Suprapubic skin (tissue), 4 donors: ENCODE measurements at places on chromosomes 3 and 15. TPM values are rescaled to one million over a fixed set of nuclear protein-coding genes. Genes with fewer than 3 reads are reported as not detected.

The CCDC14 gene
- total RNA-seq: 20.7 TPM

DNA sequence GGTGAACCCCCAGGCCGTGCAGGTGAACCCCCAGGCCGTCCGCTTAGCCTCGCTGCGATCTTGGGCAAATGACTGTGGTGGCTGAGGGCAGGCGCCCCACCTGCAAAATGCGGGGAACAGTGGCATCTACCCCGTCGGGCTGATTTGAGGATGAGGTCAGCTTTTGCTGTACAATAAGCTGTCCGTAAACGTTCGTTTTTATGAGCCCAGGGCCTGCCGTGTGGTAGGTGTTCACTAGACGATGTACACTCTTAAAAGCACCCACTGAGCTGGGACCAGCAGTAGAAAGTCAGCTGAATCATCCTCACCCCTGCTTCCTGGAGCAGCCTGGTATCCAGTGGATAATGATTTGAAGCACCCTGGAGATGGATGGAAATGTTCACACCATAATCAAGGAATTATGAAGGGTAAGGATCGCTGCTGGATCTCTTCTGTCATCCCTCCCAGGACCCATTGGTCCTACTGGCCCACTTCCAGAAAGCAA is 943 bp upstream of the PCSK6 start:
- H3K27ac ChIP-seq: no peak overlapping the region
- DNase-seq: no peak
- no peak overlapping the region for H3K4me3 ChIP-seq

DNA sequence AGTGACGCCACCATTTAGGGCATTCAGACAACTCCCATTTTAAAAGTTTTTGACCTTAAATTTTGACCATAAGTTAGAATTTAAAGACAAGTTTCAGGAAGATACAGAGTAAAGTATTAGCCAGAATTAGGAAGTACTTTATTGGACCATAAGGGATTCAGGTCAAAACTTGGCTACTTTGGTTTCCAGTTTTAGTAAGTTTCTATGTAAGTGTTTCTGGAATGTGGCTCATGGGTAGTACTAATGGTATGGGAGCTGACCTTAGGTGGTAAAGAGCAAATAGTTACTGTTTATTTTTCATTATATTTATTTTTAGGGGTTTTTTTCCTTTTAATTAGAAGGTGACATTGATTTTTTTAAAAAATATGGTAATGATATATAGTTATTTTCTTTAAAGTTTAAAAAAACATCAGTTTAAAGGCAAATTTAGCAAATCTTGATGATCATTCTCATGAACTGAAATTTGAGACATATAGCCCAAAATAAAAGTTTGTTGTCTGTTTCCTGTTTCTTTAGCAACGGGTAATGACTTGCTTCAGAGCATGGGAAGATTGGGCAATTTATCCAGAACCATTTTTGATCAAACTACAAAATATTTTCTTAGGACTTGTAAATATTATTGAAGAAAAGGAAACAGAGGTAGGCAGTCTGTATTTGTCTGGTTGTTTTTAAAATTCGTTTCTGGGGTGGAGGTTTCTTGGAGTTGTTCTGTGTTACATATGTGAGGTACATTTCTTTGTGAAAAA is 34.3 kb downstream of the U2SURP start:
- no peak overlapping the region for H3K27ac ChIP-seq
- H3K4me3 ChIP-seq: no peak overlapping the region
- no peaks in the 10 kb centered on the region for H3K27me3 ChIP-seq
- no peak for DNase-seq
- H3K36me3 ChIP-seq: peaks cover 69% of the 10 kb centered on the region

DNA sequence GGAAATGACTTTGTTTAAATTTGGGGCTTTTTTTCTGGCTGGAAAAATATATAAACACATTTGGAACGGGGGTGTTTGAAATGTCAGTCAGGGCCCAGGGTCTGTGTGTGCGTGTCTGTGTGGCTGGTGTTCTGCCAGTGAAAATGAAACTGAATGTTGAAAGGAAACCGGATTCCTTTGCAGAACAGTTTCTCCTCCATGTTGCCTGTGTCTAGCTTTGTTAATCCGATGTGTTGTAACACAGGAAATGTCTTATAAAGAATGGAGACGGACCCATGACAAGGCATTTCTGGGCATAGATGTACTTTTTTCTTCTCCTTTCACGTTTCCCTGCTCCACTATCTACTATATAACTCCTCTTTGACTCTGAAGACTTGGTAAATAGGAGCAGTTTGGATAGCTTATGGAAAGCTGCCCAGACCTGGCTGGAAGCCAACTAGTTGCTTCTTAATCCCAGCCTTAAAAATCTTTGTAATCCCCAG is 2.8 kb downstream of the SQOR start:
- H3K4me3 ChIP-seq: peak overlapping the region; percentile 15
- no peaks in the 10 kb centered on the region for H3K27me3 ChIP-seq
- peak overlapping the region; percentile 82 for H3K27ac ChIP-seq
- peaks cover 69% of the 10 kb centered on the region for H3K4me1 ChIP-seq
- no peak for DNase-seq
- H3K36me3 ChIP-seq: no peaks in the 10 kb centered on the region

DNA sequence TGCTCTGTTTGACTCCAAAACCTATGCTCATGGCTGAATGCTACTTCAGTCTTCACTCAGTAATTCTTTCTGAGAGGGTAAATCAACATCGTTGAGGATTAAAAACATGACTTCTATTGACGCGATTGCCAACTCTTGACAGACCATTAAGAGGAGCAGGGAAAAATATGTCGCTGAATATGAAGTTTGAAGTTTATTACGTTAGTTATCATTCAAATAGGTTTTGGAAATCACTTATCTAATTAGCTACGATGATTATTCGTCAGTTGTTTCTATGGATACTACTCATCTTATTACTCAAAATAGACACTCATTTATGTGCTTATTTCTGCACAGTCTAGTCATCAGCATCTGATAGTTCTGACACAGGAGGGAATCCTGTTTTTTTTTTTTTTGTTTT is 279.2 kb upstream of the TBL1XR1 start:
- peaks cover 19% of the 10 kb centered on the region for H3K4me1 ChIP-seq
- H3K4me3 ChIP-seq: no peak overlapping the region
- H3K27ac ChIP-seq: no peak overlapping the region
- no peak for DNase-seq
- H3K27me3 ChIP-seq: no peaks in the 10 kb centered on the region
- no peaks in the 10 kb centered on the region for H3K36me3 ChIP-seq

DNA sequence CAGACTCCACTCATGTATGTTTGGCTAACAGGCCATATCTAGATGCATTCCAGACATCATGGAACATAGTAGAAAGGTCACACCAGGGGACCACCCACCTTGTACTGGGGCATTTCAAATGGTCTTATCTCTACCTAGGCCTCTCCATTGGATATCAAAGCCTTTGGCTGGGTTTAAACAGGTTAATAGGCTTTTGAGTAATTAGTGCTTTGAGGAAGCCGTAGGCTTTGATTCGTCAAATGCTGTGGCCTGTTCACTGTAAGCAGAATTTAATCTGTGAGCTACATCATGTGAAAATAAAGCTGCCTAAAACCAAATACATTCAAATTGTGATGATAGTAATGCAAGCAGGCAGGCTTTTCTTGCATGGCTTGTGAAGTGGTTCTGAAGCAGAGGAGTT is 129.5 kb downstream of the ST8SIA2 start:
- H3K4me3 ChIP-seq: no peak overlapping the region
- H3K27ac ChIP-seq: no peak overlapping the region
- no peaks in the 10 kb centered on the region for H3K4me1 ChIP-seq

GRCh38 chr3:14319654-14320182 is 82.7 kb upstream of the SLC6A6 start:
- no peak overlapping the region for H3K27ac ChIP-seq
- peak; percentile 33 for DNase-seq
- H3K4me3 ChIP-seq: no peak overlapping the region
- no peaks in the 10 kb centered on the region for H3K36me3 ChIP-seq
